ENCODE measurements at places on chromosomes 16 and 17.

DNA sequence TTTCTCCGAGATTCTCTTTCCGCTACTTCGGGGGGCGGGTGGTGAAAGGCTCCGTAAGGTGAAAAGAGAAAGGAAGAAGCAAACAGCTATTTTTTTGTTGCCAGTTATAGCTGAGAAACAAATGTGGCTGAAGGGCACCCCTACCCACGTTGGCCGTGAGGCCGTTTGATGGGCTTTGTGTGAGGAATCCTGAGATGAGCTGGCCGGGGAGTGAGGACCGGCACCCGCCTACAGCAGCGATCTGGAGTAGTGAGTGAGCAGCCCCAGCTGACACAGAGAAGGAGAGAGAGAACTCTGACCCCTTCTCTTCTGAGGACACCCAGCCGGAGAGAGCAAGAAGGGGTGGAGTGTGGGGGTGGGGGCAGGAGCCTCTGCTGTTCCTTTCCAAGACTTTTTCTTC, 5.6 kb downstream of the JPH3 start:
- no peak for DNase-seq

DNA sequence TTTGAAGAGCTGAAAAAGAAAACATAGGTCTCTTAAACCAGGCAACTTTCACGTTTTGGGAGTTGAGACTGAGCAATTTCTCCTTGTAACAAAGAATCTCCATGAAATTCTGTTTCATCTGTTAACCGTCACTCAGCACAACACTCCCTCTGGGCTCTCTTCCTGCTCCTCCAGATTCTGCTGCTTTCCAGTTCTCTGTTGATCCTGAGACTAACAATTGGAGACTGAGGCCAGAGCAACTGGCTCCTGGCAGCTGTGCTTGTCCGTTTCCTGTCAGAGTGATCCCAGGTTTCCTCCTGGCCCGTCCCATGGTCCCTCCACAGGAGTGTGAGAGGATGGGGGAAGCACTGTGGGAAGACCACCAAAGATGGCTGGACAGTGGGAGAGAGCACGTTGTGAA, 32.5 kb downstream of the IST1 start:
- no peak for DNase-seq

- DNase-seq, result no peak
Observed at GRCh38 chr16:1245452-1246020, 5.0 kb downstream of the TPSAB1 start.

- DNase-seq, result no peak
Observed at GRCh38 chr16:54462151-54462651, 175.6 kb upstream of the IRX3 start.

DNA sequence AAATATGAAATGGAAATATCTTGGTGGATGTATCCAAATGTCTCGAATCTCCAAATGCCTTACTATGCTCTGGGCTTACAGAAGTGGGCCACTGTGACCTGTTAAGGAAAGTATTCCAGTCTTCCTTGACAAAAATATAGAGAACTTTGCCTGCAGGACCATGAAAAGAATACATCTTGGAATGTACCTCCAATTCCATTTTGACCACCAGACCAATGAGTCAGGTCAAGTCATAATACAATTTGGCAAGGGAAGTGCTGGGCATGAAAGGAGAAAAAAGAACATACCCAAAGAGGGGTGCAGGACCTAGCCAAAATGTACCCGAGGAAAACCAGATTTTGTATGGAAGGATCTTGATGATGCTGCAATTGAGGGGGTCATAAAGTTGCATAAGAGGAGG, 1153.7 kb upstream of the GOT2 start:
- no peak for DNase-seq

DNA sequence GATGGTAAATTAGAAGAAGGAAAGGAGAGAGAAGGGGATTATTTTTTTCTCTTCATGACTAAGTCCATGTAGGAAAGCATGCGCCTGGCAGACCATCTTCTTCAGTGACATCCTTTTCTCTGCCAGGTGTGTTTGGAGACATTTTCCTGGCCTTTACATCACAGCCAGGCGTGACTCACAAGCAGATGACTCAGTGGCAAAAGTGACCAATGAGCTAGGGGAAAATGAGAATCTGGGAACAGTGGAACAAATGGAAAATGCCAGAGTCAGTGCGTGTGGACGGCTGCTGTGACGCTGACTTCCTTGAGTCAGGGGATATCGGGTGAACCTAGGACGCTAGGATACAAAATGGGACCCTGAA, 9.4 kb downstream of the KIAA0513 start:
- DNase-seq, result no peak

GRCh38 chr17:70752966-70753467, 583.7 kb downstream of the KCNJ2 start:
- DNase-seq, result no peak

- no peak for DNase-seq
Observed at GRCh38 chr17:62704381-62704971, 77.0 kb downstream of the MRC2 start.

DNA sequence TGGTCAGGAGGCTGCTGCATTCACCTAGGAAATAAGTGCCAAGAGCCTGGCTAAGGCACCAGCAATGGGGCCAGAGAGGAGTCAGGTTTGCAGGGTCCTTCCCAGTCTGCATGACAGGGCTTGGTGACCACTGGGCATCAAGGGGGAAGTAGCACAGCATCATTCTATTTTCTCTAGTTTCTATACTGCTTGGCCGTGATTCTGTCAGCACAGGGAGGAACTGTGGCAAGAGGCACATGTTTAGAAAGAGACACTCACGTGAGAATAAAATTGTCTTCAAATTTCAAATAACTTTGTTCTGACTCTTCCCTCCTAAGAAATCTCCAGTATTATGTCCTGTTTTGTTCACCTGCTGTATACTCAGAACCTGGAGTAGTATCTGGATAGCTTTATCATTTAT, 37.8 kb downstream of the ERN1 start:
- DNase-seq, result no peak

- no peak for DNase-seq
Observed at GRCh38 chr16:14377326-14377725, 252.7 kb downstream of the PARN start.

DNA sequence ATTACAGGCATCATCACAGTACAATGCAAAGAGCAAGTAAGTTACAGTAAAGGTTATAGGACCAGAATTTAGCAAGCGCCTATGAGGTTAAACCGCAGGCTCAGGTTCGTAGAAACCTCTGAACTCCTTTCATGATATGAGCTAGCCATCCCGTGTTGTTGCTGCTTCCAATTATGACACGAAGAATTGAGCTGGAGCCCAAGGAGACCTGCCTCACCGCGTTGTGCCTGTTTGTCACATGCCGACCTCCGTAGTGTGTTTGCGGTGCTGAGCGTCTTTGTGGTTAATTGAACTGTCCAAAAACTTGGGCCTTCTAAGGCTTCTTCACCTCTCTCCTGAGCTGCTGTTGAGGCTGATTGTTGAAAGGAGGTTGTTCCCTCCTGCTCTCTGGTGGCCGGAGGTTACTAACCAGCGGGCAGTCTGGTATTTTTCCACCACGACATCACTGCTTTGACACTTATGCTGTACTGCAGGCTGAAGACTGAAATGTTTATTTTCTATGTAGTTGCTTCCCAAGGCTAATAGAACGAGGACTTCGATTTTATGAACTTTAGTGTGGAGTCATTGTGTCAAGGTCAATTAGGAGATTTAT, 67.5 kb downstream of the SEC14L1 start:
- no peak for DNase-seq

- DNase-seq, result no peak
Observed at GRCh38 chr17:2933606-2934005, 129.8 kb downstream of the OR1D5 start.

- DNase-seq, result no peak
Observed at GRCh38 chr17:66829883-66830282, 5.0 kb upstream of the CACNG5 start.

DNA sequence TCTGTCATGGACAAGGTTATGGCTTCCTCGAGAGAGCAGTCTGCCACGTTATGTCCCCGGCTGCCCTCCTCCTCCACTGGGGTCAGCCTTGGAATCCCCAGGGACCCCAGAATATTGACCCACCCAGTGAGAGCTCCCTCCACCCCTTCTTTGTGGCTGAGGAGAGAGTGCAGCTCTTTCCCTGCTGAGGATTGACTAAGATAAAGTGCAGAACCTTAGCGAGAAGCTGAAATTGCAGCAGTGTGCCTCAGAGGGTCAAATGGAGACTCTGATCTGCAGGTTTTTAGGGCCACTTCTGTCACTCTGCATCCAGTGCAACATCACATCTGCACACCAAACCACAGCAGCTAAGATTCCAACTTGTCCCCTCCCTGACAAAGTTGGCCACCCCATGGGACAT, 25.6 kb upstream of the PMFBP1 start:
- no peak for DNase-seq

DNA sequence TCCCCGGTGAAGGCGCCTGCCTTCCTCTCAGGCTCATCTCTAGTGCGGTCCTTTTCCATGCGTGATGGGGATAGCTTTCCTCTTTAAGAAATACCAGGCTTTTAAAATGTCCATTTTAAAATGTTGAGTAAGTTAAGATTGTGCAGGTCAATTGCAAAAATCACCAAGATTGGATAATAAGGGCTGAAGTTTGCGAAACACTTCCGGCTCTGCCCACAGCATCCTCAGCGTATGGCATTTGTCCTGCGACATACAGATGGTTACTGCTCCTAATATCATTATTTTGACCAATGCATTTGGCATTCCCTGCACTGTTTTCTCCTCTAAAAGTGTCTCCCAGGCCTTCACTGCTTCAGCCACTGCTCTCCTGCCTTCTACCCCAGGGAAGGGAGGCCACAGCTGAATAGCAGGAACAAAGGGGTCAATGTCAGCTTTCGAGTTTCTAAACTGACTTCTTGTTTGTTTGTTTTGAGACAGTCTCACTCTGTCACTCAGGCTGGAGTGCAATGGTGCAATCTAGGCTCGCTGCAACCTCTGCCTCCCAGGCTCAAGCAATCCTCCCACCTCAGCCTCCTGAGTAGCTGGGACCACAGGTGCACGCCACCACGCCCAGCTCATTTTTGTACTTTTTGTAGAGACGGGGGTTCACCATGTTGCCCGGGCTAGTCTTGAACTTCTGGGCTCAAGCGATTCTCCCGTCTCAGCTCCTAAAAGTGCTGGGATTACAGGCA, 91.9 kb downstream of the CRISPLD2 start:
- DNase-seq, result no peak

DNA sequence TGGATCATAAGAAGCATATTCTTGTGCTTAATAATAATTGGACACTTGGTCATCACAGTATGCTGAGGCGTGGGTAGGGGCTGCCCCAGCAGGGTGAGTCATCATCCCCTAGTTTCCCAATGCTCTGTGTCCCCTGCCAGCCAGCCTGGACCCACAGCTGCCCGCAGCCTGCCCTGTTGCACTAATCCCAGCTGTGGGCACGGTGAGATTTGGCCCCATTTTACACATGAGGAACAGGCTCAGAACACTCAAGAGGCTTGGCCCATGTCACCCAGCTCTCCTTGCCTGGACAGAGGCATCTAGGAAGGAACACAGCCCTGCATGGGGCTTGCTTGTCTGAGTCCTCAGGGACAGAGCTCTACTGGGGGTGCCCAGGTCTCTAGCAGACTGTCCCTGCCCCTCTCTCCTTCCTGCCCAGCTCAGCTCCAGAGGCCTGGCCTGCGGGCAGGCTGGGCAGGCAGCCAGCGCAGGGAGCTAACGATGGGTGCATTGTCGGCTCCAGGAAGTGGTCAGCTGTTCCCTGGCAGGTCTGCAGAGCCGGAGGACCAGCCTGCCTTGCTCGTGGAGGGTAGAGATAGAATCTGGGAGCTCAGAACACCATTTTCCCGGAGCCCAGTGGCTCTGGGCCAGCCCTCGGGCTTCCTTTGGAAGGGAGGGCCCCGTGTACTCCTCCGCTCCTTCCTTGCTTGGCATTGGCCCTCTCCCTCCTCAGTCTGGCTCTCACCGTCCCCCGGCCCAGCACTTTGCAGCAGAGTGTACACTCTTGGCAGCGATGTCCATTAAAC, 189.4 kb downstream of the RAB11FIP4 start:
- no peak for DNase-seq

- DNase-seq, result no peak
Observed at GRCh38 chr16:2096853-2097595, 38.7 kb downstream of the PKD1 start.

- no peak for DNase-seq
Observed at GRCh38 chr17:55571095-55571494, 59.8 kb upstream of the SMIM36 start.

- DNase-seq, result peak; percentile 15
Observed at GRCh38 chr16:85216522-85217375, 104.5 kb upstream of the CIBAR2 start.

GRCh38 chr16:74451951-74452758, 30.9 kb upstream of the CLEC18B start:
- no peak for DNase-seq

- no peak for DNase-seq
Observed at GRCh38 chr16:82439678-82440293, 187.0 kb upstream of the CDH13 start.

- no peak for DNase-seq
Observed at GRCh38 chr16:66360624-66361324, 5.7 kb upstream of the CDH5 start.

DNA sequence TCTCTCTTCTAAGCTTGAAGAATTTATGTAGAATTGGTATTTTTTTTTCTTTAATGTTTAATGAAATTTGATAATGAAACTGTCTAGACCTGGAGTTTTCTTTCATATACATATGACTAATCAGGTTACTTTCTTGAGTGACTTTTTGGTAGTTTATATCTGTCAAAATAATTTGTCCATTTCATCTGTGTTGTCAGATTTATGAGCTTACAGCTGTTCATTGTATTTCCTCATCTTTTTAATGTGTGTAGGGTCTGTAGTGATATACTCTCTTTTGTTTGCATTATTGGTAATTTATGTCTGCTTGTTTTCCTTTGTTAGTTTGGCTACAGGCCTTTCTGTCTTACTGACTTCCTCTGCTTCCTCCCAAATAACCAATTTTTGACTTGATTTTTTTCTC, 55.7 kb downstream of the TAOK1 start:
- no peak for DNase-seq

DNA sequence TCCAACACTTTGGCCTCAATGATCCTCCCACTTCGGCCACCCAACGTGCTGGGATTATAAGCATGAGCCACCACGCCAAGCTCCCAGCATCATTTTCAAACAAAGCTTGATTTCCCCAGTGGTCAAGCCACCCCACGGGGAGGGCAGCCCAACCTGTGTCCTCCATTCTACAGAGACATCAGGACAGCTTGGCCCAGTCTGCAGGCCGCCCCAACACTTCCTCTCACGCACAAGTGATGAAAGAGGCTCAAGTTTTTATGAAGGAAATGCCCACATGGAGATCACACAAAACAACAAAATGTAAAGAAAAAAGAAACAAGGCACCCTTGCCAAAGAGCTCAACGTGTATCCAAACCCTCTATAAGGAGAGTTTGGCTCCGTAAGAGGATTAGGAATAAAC, 112.4 kb downstream of the XYLT1 start:
- DNase-seq, result no peak

DNA sequence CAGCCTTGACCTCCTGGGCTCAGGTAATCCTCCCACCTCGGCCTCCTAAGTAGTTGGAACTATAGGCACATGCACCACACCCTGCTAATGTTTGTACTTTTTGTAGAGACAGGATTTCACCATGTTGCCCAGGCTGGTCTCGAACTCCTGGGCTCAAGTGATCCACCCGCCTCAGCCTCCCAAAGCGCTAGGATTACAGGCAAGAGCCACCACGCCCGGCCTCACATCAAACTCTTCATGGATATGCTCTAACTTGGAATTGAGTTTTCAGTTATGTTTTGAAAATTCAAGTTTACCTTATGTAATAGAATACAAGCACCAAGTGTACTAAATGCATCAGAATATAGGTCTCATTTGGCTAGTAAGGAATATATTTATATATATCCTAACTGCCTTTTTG, 119.6 kb downstream of the BRIP1 start:
- DNase-seq, result no peak

Data from stimulated activated CD8-positive, alpha-beta memory T cell treated with anti-CD3 and anti-CD28 coated beads, Interleukin-15, amount 100 ng/mL, for 48 hours (primary cell).